Activated T-helper 2 cell treated with anti-CD3 and anti-CD28 coated beads, Interferon-gamma antibody, Interleukin-2, Interleukin-4, amounts not matched to agents 10 μg/mL and 5 μg/mL and 100 μg/mL, durations not matched to agents 14 hours and 24 hours and 36 hours (primary cell): ENCODE measurements at places on chromosomes 2 and 18. TPM values are rescaled to one million over a fixed set of nuclear protein-coding genes. Genes with fewer than 3 reads are reported as not detected.

Gene CLEC4F
- 0.11 TPM in 1 of 2 replicates, not detected in the other for total RNA-seq

Gene XDH
- total RNA-seq: not detected in 2 replicates

Gene IL1B
- not detected in 2 replicates for total RNA-seq

Gene CNTNAP5
- not detected in 2 replicates for total RNA-seq

GRCh38 chr2:71465356-71465755, 12.0 kb downstream of the DYSF start:
- H3K36me3 ChIP-seq: no peaks in the 10 kb centered on the region
- no peak for DNase-seq

GRCh38 chr18:47390410-47391024, 139.1 kb upstream of the SKOR2 start:
- H3K36me3 ChIP-seq: no peaks in the 10 kb centered on the region
- no peaks in the 10 kb centered on the region for H3K4me1 ChIP-seq
- H3K4me3 ChIP-seq: no peak overlapping the region
- no peak for DNase-seq
- H3K27me3 ChIP-seq: peaks cover 2% of the 10 kb centered on the region

- H3K27ac ChIP-seq: peak overlapping the region; percentile 76
- peak overlapping the region; percentile 54 for H3K4me3 ChIP-seq
- peaks cover 57% of the 10 kb centered on the region for H3K4me1 ChIP-seq
- H3K36me3 ChIP-seq: peaks cover 69% of the 10 kb centered on the region
- no peaks in the 10 kb centered on the region for H3K27me3 ChIP-seq
- DNase-seq: no peak
Measured at GRCh38 chr2:178531168-178531567, 50.9 kb downstream of the PLEKHA3 start.

DNA sequence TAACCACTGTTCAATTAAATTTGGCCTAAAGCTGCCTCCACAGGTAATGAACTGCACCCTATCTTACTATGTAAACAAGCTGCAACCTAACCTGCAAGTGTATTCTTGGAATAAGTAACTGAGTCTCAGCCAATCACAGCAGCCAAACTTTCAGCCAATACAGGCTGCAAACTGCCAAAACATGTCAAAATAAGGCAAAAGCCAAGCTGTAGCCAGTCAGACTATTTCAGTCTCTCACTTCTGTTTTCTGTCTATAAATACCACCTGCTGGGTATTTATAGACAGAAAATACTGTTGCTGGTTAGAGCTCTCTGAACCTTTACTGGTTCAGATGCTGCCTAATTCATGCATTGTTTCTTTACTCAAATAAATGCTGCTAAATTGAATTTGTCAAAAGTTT, 14.3 kb downstream of the C2orf76 start:
- H3K4me3 ChIP-seq: no peak overlapping the region
- H3K27me3 ChIP-seq: peaks cover 4% of the 10 kb centered on the region
- DNase-seq: no peak
- no peak overlapping the region for H3K27ac ChIP-seq
- no peaks in the 10 kb centered on the region for H3K36me3 ChIP-seq

- no peak for DNase-seq
- no peak overlapping the region for H3K4me3 ChIP-seq
- peaks cover 27% of the 10 kb centered on the region for H3K27me3 ChIP-seq
- H3K36me3 ChIP-seq: no peaks in the 10 kb centered on the region
- H3K27ac ChIP-seq: no peak overlapping the region
Measured at GRCh38 chr2:196566961-196567666, 72.4 kb upstream of the CCDC150 start.

DNA sequence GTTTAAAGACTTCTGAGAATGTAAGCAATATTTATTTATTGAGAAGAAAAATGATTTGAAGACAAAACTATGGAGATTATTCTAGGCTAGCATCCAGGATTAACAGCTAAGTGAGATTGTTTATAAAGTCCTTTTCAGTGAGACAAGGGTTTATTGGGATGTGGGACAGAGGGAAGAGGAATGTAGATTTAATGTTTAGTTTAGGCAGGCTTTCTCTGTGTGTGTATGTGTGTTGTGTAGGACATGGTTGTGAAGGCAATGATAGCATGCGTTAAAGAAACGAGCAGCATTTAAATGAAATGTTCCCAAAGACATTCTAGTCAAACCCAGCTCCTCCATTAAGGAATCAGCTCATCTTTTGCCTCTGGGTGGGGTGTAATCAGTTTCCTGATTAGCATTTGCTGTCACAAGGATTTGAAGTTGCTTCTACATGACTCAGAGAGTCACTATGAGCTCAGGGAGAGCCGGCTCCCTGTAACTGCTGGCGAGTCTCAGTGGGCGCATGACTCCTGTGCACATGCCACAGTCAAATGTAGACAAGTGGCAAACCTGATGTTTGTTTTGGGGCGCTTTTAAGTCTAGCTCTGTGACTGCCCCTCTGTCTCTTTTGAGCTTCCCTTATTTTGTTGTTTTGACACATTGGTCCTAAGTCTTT, 442.2 kb upstream of the CELF4 start:
- no peak for DNase-seq
- no peaks in the 10 kb centered on the region for H3K27me3 ChIP-seq
- H3K4me1 ChIP-seq: no peaks in the 10 kb centered on the region
- no peaks in the 10 kb centered on the region for H3K36me3 ChIP-seq
